CD8-positive, alpha-beta memory T cell (primary cell): ENCODE measurements at places on chromosomes 7 and 10. TPM values are rescaled to one million over a fixed set of nuclear protein-coding genes. Genes with fewer than 3 reads are reported as not detected.

Gene GRID2IP
- 0.33 TPM for total RNA-seq

Gene AFAP1L2
- total RNA-seq: 2.5 TPM

- no peak for DNase-seq
These were observed 38.6 kb upstream of the RSBN1L start for GRCh38 chr7:77657427-77658224.

GRCh38 chr7:146054909-146055308 is 61.7 kb upstream of the CNTNAP2 start:
- DNase-seq: no peak

DNA sequence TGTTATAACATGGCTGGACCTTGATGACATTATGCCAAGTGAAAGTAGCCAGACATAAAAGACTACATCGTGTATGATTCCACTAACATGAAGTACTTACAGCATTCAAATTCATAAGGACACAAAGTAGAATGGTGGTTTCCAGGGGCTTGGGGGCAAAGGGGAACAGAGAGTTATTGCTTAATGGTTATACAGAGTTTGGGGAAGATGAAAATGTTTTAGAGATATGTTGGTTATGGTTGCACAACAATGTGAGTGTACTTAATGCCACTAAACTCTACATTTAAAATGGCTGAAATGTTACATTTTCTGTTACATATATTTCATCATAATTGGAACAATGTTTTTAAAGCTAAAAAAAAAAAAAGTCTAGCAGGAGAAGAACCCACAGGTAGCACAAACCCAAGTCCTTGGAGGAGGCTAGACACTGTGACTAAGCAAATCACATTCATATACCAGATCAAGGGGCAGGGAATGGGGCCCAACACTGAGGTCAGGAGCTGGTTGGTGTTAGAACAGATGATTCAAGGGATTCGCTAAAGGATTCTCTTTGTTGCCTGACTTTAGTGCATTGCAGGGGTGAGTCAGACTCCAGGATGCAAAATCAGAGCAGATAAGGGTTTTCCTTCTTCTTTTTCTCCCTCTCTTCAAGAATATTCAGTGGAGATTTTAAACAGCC is 25.1 kb upstream of the AOAH start:
- DNase-seq: no peak

DNA sequence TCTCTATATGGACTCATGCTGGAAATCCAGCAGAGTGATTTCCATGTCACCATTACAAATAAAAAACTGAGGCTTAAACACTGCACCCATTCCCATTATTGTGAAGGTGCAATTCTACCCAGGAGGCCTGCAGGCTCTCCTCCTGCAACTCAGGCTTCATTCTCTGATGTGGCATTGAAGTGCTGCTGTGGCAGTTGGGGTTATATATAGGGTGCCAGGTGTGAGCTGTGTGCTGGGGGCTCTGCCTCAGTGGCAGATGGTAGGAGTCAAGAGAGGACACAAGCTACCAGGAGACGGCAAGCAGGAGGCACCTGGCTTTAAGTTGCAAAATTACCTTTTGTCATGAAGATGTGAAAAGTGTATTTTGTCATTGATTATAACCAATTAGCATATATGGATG is 21.3 kb downstream of the ZNF107 start:
- no peak for DNase-seq
